ENCODE measurements at places on chromosomes 13 and 19. TPM values are rescaled to one million over a fixed set of nuclear protein-coding genes. Genes with fewer than 3 reads are reported as not detected.

PRR22 gene
- total RNA-seq: 0.07 TPM

WDFY2 gene
- total RNA-seq: 1.5 TPM

RAB3A gene
- total RNA-seq: 3.4 TPM

ZNF471 gene
- total RNA-seq: 1.5 TPM

DNA sequence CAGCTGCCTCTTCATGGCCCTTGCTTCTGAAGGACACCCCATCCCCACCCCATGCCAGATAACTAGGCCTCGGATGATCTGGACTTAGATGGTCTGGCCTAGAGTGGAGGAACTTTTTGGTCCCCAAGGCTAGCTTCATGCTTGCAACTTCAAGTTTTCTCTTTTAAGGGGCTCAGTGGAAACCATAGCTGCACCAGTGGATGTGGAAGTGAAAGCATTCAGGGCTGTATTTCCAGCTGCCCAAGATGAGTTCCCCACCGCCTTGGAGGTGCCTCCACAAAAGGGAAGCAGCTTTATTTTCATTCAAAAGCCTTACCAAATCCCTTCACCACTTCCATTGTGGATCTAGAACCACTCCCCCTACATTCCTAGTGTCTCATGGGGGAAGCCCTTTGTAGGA is 17.6 kb upstream of the GSX1 start:
- DNase-seq: no peak

GRCh38 chr13:49341941-49342340 is 94.2 kb downstream of the CDADC1 start:
- no peak for DNase-seq
